K562 (cell line): ENCODE measurements at places on chromosomes 5 and 9. TPM values are rescaled to one million over a fixed set of nuclear protein-coding genes. Genes with fewer than 3 reads are reported as not detected.

- DNase-seq, result no peak
- no peak overlapping the region for H3K27ac ChIP-seq
- H3K36me3 ChIP-seq, result no peaks in the 10 kb centered on the region; the same call in 2 of the 3 replicates
- H3K4me1 ChIP-seq, result no peaks in the 10 kb centered on the region; the same call in 2 of the 3 replicates
Measured at GRCh38 chr5:37492778-37493555, 113.8 kb downstream of the WDR70 start.

- H3K27ac ChIP-seq, result no peak overlapping the region
- no peak overlapping the region for H3K4me3 ChIP-seq
- H3K27me3 ChIP-seq, result peaks cover 9% of the 10 kb centered on the region; the same call in 1 of the 3 replicates
- H3K4me1 ChIP-seq, result no peaks in the 10 kb centered on the region
- H3K36me3 ChIP-seq, result no peaks in the 10 kb centered on the region
Measured at GRCh38 chr9:114202849-114203248, 47.5 kb downstream of the COL27A1 start.

DNA sequence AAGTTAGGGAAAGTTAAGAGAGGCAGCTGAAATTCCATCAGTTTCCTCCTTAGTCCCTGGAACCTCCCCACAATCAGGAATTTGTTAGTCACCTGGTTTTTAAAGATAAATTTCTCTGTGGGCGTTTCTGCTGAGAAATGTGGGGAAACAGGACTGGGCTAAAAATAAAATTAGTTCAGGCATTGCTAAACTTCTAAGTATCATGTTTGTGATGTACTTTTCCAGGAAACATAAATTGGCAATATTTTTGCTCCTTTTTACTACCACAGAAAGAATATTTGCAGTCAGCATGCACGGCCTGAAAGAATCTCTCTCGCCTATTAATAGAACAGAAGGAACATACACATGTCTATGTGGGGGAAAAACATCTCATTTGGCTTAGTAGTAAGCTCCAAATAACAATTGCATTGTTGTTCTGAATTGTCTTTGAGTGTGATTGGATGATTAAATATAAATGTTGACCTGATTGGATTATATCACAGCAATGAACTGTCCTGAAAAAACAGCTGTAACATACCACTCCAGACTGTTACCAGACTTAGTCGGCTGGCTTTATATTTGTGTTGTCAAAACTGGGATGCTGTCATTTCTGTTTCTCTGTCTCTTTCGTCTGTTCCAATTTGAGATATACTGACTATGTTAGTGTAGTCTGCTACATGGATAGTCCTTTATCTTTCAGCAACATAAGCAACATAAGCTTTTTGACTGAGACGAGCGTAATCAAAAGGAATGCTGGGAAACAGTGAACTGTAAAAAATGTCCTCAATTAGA is 12.9 kb downstream of the TJP2 start:
- H3K27me3 ChIP-seq, result no peaks in the 10 kb centered on the region
- peaks cover 42% of the 10 kb centered on the region for H3K4me1 ChIP-seq
- peaks cover 2% of the 10 kb centered on the region; the same call in 1 of the 3 replicates for H3K36me3 ChIP-seq
- DNase-seq, result no peak
- H3K4me3 ChIP-seq, result no peak overlapping the region

DNA sequence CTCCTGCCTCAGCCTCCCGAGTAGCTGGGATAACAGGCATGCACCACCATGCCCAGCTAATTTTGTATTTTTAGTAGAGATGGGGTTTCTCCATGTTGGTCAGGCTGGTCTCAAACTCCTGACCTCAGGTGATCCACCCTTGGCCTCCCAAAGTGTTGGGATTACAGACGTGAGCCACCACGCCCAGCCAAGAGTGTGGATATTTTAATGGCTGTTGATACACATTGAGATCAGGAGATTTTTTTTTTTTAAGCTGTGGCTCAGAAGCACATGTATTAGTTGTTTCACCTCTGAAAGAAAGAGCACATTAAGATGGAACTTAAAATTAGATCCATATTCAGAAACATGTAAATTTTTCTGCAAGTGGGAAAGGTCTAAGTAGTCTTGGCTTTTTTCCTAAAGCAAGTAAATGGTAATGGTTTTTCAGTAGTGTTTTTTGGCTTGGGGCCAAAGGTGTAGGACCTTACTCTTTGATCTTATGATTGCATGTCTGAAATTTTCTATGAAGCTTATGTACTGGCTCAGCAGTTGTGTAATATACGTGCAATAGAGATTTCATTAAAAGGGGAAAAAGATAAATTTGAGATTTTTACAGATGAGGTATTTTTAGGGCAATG is 9.9 kb downstream of the RBM27 start:
- H3K36me3 ChIP-seq, result peaks cover 15% of the 10 kb centered on the region; the same call in 2 of the 3 replicates
- H3K27me3 ChIP-seq, result no peaks in the 10 kb centered on the region
- H3K4me3 ChIP-seq, result no peak overlapping the region
- peaks cover 14% of the 10 kb centered on the region; the same call in 2 of the 3 replicates for H3K4me1 ChIP-seq
- no peak for DNase-seq

KIAA0825 gene
- 0.16 and 0.18 TPM in 2 replicates for total RNA-seq

TLN1 gene
- total RNA-seq, result 201 and 240 TPM in 2 replicates
